ENCODE measurements at places on chromosomes 7 and 10.

DNA sequence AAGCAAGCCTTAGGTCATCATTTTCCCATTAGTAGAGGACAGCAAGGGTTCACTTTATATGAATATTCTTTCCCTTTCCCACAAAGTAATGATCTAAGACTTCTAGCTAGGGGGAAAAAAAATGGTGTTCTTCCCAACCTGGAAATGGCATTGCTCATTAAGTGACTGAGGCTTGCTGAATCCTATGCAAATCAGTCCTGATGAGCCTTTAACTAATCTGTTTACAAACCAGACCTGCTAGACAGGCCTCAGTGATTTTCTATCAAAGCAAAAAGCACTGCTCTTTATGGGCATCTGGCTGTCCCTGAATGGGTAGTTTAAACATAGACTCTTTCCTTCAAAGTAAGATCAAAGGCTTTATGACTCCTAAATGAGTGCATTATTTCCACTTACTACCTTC, 146.3 kb downstream of the HIBADH start:
- no peak for DNase-seq

- DNase-seq = no peak
Measured at GRCh38 chr7:24216576-24217125, 67.3 kb upstream of the NPY start.

DNA sequence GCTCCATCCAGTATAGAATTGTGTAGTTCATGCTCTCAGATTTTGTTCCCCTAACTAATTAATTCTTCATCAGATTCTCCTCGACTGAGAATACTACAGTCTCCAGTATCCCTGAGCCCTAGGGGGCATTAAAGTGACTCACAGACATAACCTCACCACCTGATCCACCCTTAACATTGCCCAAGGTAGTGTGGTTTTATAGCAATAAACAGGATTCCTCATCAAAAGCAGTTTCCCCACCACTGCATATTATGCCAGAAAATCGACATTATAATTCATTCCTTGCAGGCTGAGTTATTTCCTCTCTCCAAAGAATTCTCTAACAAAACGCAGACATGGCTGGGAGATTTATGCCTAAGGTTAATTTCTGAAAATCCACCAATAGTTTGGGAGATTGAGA, 1402.5 kb upstream of the CELF2 start:
- DNase-seq = no peak

GRCh38 chr10:26372513-26373354, 65.4 kb upstream of the APBB1IP start:
- no peak for DNase-seq

DNA sequence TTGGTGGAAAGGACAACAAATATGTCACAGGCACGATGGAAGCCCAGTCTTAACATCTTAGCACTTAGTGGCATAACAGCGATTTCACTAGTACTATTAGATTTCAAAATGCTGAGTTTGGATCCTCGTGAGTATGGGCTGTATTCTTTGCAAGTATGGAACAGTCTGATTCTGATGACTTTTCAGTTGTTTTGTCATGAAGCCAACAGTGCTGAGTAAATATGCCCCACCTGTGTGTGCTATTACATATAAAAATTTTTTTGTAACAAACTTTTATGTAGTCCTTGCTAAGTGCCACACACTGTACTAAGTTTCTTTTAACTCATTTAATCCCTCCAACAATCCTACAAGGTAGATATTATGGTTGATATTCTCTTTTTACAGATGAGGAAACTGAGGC, 30.8 kb downstream of the MTURN start:
- no peak for DNase-seq

- DNase-seq = no peak
Measured at GRCh38 chr10:64115471-64115870, 594.3 kb downstream of the REEP3 start.

DNA sequence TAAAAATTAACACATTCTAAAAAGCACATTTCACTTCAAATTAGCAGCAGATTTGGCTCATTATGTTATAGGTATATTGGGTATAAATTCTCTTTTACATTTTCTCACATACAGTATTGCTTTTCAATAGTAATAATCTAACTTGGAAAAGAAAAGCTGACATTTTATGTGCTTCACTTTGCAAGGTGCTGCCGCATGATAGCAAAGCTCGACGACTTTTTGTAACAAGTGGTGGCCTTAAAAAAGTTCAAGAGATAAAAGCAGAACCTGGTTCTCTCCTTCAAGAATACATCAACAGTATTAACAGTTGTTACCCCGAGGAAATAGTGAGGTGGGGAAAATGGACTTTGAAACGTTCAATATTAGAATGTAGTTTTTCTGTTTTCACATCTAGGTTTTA, 65.5 kb downstream of the SPAG6 start:
- no peak for DNase-seq
